Mesendoderm (in vitro differentiated cells): ENCODE measurements at places on chromosomes 7 and 10.

DNA sequence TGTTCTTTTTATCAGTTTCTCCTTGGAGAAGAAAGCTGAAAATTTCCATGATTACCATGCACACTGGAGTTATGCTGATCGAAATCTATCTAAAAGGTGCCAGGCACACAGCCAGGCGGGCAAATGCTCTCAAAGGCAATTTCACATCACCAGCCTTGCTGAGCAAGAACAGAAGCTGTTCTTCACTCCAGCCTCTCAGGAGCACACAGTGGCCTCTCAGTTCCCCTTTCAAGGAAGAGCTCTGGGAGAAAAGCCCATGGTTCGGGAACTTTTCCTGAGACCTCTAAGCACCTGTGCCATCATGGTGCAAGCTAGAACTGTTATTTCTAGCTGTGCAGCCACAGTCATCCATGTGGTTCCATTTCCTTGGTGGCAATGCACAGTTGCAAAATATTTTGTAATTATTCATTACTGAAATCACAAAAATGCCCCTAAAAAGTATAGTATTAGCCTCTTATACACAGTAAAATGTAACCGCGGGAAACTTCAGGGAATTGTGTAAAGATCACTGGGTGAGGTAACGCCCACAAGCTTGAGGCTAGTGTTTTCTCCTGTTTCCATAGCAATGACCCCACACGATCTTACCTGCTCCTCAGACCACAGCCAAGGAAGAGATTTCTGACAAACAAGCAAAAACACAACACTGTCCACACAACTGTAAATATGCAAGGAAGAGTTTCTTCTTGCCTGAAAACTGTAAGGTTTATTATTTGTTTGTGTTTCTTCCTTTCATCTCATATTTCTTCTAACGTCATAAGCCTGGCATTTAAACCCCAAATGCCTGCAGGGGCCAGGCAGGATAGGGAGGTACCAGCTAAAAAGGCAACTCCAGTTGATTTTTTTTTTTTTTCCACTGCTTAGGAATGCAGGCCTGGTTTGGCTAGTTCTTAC, 121.2 kb downstream of the FAM107B start:
- peak; percentile 93 for DNase-seq

- no peak for DNase-seq
Observed at GRCh38 chr10:113985297-113985844, 58.3 kb upstream of the ADRB1 start.

DNA sequence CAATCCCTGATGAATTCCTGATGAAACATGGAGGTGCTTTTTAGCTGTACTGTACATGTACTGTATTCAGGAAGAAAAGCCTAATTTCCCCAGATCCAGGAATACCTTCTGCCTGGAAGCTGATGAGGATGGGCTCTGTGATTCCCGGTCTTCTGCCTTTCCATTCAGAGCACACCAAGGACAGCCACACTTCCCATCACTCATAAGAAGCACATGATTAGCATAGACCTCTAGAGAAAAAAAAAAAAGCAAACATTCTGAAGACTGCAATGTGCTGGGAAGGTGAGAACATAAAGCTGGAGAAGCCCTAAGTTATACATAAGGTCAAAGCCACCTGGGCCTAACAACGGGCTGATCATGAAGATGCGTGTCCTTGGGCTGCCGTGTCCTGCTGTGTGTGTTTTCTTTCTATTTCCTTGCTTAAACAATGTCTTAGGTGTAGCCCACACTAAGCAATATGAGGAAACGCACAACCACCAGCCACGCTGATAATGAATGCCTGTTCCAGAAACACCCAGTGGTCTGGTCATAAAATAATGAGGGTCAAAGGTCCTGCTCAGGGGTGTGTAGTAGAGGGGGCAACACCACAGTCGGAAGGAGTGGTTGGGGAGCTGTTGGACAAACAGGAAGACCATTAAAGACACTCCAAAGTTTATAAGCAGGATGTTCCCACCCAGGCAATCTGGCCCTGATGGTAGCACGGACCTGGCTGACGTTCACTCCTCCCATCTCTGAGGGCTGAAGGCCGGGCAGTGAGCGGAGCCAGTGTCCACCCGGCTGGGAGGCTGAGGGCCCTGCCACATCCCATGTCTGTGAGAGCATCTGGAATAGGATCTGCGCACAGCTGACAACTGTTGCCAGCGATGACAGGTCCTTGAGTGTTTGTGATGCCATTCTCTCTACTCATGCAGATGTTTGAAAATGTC, 7.9 kb downstream of the PKD1L1 start:
- DNase-seq, result no peak

- peak; percentile 36 for DNase-seq
Observed at GRCh38 chr10:119973281-119973680, 80.8 kb downstream of the SEC23IP start.

DNA sequence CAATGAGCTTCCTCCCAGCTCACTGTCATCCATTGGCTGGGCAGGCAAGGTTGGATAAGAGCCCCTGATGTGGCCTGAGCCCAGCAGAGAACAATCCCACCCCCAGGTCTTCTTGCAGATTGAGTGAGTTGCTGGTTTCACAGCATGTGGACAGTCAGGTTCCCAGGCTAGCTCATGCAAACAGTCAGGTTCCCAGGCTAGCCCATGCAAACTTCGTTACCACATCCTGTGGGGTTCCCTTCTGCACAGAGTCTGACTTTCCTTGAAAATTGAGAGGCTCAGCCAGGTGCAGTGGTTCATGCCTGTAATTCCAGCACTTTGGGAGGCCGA, 67.1 kb downstream of the TMEM130 start:
- no peak for DNase-seq

DNA sequence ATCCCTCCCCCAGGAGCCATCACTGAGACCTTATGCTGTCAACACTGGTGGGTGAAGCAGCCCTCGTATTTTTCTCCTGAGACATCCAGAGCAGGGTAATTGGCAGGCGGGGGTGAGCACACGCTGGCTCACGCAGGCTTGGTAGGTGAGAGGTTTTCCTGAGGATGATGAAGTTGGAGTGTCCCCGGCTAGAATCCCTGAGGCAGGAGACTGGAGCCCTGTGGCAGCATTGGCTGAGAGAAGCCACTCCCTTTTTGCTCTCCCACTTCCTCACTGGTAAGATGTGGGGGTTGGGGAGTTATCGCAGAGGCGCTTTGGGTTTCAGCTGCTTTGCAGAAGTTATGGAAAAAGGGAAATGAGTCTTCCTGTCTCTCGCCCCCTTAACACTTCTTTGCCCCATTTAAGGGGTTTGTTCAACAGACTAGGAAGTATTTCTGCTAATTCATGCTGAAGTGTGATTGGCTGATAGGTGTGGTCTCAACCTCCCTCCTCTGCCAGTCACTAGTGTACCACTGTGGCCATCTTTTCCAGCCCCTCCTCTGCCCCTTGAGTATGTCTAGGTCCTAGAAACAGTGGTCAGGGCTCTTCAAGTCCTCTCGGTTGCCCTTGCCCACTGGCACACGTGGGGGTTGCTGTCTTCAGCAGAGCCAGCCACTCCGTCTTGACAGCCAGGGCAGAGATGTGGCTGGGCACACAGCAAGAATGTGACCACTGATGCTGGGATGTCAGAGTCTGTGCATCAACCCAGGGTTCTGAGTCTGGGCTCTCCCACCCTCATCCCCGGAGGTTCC, 5.7 kb downstream of the ARPC1B start:
- peak; percentile 59 for DNase-seq

GRCh38 chr10:44962870-44963738, 3.5 kb downstream of the RASSF4 start:
- DNase-seq, result peak; percentile 44

DNA sequence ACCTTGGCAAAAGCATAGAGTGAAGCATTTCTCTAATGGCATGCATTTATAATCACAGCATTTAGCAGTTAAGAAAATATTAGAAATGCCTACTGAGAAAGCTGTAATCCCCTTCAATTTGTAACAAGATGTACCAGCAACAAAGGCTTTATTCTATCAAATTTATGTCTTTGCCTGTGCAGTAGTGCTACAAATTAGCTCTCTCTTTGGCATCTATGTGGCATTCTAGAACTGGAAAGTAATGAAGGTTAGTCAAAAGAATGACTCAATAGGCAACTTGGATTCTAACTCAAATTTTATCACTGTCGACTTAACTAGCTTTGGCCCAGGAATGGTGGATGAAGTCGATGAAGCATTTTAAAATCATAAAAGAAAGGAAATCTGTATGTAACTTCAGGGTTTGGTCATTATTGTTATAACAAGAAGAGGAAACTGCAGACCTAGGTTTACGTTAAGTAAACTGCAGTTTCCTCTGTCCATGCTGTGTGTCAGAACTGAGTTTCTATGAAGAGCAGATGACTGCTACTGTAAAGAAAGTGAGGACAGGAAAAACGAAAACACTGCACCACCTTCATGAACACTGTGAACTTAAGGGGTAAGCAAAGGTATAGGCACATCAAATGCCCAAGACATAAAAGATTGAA, 140.0 kb downstream of the RAPGEF5 start:
- no peak for DNase-seq

- peak; percentile 51 for DNase-seq
Observed at GRCh38 chr7:73887762-73888161, 26.8 kb downstream of the TMEM270 start.

- peak; percentile 93 for DNase-seq
Observed at GRCh38 chr7:140242057-140243031, 65.6 kb upstream of the KDM7A start.

DNA sequence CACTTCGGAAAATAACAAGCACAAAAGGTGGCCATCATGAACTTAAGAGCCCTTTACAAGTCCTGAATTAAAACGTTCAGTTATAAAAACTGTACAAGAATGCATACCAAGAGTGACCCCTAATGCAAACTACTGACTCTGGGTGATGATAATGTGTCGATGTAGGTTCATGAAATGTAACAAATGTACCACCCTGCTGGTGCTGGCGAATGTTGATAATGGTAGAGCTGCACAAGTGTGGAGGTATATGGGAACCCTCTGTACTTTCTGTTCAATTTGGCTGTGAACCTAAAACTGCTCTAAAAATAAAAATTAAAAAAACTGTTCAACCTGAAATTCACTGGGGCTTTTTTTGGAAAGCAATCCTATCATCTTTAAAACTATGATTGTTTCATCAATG, 3.3 kb downstream of the FAM133B start:
- no peak for DNase-seq

DNA sequence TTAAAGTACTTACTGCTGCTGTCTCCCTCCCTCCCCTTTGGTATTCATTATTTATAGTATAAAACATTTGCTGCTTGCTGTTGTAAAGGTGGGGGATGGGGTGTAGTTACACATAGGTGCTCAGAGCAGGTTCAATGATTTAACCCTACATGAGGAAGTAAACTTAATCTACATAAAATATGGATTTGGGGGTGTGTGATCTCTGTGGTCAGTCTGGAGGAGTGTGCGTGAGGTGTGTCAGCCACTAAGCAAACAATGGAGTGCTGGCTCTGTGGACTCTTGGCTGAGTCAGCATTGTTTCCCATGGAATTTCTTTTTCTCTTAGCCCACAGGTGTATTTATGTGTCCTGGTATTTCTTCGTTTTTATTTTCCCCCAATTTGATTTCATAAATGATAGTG, 133.9 kb downstream of the AUTS2 start:
- DNase-seq, result no peak

- no peak for DNase-seq
Observed at GRCh38 chr10:49076741-49077521, 38.4 kb downstream of the VSTM4 start.

- DNase-seq, result no peak
Observed at GRCh38 chr10:88271761-88272543, 311.2 kb downstream of the RNLS start.

- DNase-seq, result peak; percentile 89
Observed at GRCh38 chr7:110442381-110442837, 648.5 kb upstream of the LRRN3 start.

GRCh38 chr7:111438369-111439289, 123.7 kb downstream of the IMMP2L start:
- peak; percentile 1 for DNase-seq

- DNase-seq, result no peak
Observed at GRCh38 chr10:28365840-28366239, 63.0 kb upstream of the MPP7 start.

- no peak for DNase-seq
Observed at GRCh38 chr7:69465262-69465661, 133.0 kb upstream of the AUTS2 start.

DNA sequence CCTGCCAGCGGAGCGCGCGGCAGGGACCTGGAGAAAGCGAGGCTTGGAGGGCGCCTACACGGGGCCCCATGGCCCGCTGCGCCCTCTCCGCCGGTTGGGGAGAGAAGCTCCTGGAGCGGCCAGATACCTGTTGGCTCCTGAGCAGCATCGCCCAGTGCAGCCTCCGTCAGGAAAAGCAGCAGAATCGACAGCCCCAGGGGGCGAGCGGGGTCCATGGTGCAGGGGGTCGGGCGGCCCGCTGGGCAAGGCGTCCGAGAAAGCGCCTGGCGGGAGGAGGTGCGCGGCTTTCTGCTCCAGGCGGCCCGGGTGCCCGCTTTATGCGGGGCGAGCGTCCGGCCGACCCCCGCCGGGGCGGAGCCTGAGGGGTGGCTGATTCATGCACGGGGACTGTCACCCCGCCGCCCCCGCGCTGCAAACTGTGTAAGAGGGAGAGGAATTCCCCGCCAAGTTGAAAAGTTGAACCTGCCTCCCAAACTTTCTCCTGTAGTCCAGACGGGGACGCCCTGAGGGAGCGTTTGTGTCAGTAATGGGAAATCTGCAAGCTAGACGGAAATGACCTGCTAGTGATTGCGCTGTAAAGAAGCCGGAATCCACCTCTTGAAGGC, at the start of gene TFPI2:
TSS of gene TFPI2 (minus strand) at position 290 of the 605 bp plus-strand sequence. CDS start at position 215, 75 bp downstream.
- peak; percentile 84 for DNase-seq

DNA sequence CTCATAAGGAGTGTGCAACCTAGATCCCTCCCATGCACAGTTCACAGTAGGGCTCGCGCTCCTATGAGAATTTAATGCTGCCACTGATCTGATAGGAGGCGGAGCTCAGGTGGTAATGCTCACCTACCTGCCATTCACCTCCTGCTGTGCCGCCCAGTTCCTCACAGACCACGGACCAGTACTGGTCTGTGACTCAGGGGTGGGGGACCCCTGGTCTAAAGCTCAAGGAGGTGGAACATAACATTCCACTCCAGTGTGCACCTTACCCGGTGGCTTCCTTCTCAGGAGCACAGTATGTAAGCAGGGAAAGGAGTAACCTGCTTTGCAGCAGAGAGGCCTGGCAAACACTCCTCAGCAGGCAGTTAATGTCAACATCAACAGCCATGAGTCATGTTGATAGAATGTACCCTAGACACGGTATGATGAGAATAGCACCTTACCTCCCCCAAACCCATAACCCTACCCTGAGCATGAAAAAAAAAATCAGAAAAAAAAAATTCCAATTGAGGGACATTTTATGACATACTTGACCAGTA, 273.5 kb downstream of the FGFR2 start:
- DNase-seq, result peak; percentile 81

DNA sequence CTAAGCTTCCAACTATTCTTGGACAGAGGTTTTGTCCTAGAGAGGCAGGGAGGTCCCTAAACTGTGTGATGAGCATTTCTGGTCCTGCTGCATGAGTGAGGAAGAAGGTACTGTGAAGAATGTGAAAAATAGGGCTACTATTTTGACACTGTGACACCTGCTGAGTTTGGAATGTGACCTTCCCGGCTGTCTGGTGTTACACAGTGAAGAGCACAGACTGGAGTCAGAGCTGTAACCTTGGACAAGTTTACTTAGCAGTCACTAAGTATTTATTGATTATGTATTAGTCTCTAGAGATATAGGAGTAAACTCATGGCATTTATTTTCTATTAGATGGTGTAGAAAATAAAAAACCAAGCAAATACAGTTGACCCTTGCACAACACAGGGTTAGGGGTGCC, 12.3 kb downstream of the GOLGA7B start:
- DNase-seq, result peak; percentile 80
